ENCODE measurements at places on chromosomes 4 and X. TPM values are rescaled to one million over a fixed set of nuclear protein-coding genes. Genes with fewer than 3 reads are reported as not detected.

BTC gene
- 0.25 TPM for total RNA-seq

RAI2 gene
- 0.66 TPM for total RNA-seq

L1CAM gene
- total RNA-seq, result 2.7 TPM

SLC10A6 gene
- total RNA-seq, result not detected

RNF128 gene
- total RNA-seq, result 1.5 TPM

RASL11B gene
- not detected for total RNA-seq

GABRA4 gene
- total RNA-seq, result not detected

CT83 gene
- total RNA-seq, result not detected

GYPA gene
- total RNA-seq, result not detected

MAGEC2 gene
- not detected for total RNA-seq

LINC00632 gene
- total RNA-seq, result 9.8 TPM

NCAPG gene
- total RNA-seq, result 22.2 TPM

SLC25A31 gene
- not detected for total RNA-seq

DDIT4L gene
- 9.2 TPM for total RNA-seq

PCDH7 gene
- total RNA-seq, result 81.9 TPM

Measured in uterine smooth muscle cell (primary cell).